ENCODE measurements at places on chromosomes 2 and 18. TPM values are rescaled to one million over a fixed set of nuclear protein-coding genes. Genes with fewer than 3 reads are reported as not detected.

DNA sequence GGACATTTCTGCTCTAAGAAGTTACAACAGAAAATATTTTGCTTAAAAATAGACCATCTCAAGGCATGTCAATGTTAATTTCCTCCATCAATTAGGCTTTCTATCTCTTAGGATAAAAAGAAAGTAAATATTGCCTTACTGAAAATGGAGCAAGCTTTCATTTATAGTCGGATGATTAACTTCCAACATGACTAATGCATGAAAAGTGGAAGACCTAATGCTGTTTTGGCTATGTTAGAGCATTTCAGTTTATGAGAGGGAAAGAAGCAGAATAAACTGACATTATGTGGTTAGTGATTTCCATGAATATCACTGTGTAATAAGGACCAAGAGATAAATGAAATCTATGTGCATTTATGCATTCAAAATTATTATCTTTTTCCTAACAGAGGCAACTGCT lies 475.2 kb upstream of the UBE2E3 start:
- no peaks in the 10 kb centered on the region for H3K36me3 ChIP-seq
- no peak for DNase-seq
- no peaks in the 10 kb centered on the region for H3K4me1 ChIP-seq
- no peak overlapping the region for H3K27ac ChIP-seq

DNA sequence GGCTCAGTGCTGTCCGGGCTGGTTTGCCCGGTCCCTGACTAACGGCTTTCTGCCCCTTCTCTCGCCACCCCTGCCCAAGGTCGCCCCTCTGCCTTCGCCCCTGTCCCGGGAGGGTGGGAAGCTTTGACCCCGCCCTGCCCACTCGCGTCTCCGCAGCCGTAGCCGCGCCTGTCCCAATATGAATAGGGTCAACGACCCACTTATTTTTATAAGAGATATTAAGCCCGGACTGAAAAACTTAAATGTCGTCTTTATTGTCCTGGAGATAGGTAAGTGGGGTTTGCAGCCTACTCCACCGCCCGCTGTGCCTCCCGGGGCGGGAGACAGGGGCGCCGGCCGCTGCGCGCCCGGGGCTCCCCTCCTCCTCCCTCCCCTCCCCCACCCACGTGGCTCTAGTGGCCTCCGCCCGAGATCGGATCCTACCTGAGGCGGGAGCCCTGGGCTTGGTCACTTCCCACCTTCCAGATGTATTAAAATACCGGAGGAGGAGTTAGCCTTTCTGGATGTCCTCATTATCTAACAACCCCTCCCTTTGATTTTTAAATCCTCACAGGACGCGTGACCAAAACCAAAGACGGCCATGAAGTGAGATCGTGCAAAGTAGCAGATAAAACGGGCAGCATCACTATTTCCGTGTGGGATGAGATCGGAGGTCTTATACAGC lies 633 bp downstream of the NABP1 start:
- peaks cover 42% of the 10 kb centered on the region for H3K4me1 ChIP-seq
- H3K4me3 ChIP-seq, result peak overlapping the region; percentile 99
- peaks cover 50% of the 10 kb centered on the region for H3K36me3 ChIP-seq
- peak overlapping the region; percentile 100 for H3K27ac ChIP-seq
- peak; percentile 76 for DNase-seq

IL1RL2 gene
- 0.91 TPM for total RNA-seq

HTRA2 gene
- 39.7 TPM for total RNA-seq

DNA sequence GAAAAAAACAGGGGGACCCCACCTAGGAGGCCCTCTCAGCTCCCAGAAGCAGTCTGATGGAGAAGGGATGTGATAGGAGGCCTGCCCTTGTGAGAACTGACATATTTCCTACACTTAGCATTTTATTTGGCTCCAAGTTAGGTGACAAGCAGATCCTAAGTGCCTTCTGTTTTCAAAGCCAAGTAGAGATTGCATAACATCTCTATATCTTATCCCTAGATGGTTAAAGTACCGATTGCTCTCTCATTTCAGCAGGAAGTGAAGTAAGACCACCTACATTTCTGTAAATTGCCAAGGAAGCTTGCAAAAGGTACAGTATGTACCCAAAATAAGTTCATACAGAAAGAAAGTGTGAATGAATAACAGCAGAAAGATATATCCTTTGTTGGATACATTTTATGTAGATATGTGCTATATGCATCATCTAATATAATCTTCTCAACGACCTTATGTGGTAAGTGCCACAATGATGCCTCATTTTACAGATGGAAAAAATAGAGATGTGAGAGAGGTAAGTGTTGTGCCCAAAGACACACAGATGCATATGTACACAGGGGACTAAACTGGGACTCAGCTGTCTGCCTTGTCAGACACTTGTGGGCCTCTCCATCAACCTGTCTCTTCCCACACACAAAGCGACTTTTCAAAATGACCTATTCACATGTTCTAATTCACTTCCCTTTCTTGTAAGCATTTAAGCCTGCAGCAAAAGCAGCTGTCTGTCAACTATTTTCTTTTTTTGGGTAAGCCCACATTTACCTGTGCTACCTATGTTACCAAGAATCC lies 38.9 kb downstream of the DHRS9 start:
- peaks cover 42% of the 10 kb centered on the region for H3K4me1 ChIP-seq
- peak overlapping the region; percentile 2 for H3K27ac ChIP-seq
- no peaks in the 10 kb centered on the region for H3K36me3 ChIP-seq

- H3K36me3 ChIP-seq, result no peaks in the 10 kb centered on the region
- DNase-seq, result no peak
- H3K27me3 ChIP-seq, result no peaks in the 10 kb centered on the region
- H3K27ac ChIP-seq, result no peak overlapping the region
Observed at GRCh38 chr2:46435796-46436360, 43.5 kb upstream of the TMEM247 start.

VIT gene
- total RNA-seq, result not detected

DNA sequence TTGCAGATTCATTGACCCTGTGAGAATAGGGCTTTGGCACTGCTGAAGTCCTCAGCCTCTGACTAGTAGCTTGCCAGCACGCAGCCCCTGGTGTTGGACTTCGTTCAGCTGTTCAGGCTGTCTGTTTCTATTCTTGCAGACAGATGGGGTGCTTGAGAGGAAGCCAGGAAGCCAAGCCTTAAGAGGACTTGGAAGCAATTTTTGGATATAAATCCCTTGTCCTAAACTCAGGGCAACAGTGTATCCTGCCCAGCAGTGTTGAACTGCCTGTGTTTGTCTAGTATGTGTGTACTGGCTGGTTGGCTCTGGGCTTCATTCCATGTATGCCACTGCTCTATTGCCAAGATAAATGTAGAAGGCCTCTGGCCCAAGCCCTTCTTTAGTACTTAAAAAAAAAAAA lies 108.6 kb downstream of the COMMD1 start:
- H3K4me3 ChIP-seq, result no peak overlapping the region
- H3K36me3 ChIP-seq, result peaks cover 3% of the 10 kb centered on the region
- no peak overlapping the region for H3K27ac ChIP-seq
- H3K4me1 ChIP-seq, result no peaks in the 10 kb centered on the region
- H3K27me3 ChIP-seq, result no peaks in the 10 kb centered on the region

DNA sequence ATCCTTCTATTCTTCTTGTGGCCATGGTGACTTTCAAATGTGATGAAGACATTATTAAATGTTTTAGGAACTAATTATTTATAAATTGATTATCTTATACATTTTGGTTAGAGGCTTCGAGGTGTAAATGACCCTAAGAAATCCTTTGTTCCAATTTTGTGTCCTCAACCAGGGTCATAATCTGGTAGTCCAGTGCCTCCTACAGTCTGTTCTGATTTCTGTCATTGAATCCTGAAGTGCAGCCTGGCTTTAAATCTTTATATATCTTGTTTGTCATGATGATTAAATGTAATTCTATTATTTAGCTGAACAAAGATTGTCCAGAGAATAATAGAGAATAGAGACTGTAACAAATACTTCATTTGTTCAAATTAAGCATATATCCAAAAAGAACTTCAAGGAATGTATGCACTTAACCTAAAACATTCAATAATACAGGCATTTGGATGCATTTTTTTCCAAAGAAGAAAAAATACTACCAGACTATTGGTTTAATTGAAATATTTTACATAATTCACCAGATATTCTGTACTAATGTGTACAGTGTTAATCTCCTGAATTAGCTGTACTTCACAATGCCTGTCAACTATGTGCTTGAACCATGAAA lies 89.8 kb downstream of the PRPF40A start:
- no peaks in the 10 kb centered on the region for H3K36me3 ChIP-seq
- no peak for DNase-seq
- no peak overlapping the region for H3K4me3 ChIP-seq
- H3K27me3 ChIP-seq, result peaks cover 6% of the 10 kb centered on the region
- no peak overlapping the region for H3K27ac ChIP-seq

DNA sequence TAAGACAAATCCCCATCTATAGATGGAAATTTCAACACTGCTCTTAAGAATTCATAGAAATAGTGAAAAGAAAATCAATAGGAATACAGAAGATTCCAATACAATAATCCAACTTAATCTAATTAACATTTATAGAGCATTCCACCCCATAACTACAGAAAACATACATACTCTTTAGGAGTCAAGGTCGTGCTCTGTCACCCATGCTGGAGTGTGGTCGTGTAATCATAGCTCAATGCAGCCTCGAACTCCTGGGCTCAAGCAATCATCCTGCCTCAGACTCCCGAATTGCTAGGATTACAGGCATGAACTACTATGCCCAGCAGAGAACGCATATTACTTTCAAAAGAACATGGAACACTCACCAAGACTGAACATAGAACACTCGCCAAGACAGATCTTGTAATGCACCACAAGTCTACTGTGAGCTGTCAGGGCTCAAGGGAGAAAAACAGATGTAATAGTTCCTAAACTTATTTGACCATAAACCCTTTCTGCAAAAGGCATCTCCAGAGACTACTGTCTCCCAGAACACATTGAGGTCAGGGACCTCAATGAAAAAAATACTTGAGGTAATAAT lies 14.1 kb downstream of the MEMO1 start:
- H3K36me3 ChIP-seq, result peaks cover 6% of the 10 kb centered on the region
- no peak overlapping the region for H3K4me3 ChIP-seq
- no peak for DNase-seq
- H3K4me1 ChIP-seq, result peaks cover 57% of the 10 kb centered on the region
- H3K27ac ChIP-seq, result no peak overlapping the region
- H3K27me3 ChIP-seq, result no peaks in the 10 kb centered on the region

DNA sequence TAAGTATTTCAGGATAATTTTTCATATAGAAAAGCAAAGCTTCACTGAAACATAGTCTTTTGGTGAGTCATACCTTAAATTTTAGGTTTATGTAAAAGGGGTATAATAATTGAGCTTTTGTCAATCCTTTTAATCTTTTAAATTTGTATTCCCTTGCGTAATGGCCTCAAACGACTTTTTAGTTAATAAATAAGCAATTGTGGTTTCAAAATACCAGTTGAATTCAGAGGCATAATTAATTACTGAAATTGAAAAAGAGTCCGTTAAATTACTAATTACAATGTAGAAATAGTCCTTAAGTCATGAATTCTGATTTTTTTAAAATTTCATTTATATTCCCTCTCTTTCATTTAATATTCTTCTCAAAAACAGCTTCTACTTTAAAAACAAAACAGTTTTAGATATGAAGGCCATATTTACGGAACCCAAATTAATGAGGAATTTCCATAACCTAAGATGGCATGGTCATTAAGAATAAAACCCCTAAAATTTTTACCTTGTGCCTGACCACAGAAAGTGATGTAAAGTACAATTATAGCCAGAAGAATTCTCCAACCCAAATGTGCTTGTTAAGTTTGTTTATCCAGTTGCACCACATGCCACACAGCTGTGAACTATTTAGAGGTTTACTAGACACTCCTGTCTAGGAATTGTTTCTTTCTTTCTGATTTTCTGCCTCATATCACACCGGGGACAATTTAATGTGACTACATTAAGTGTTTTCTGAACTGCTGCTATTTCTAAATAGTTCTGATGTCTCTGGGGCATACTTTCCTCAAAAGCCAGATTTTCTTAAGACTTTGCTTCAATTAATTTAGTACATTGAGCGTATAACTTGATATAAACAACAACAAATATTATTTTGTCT lies 60.7 kb upstream of the ITGA4 start:
- peaks cover 28% of the 10 kb centered on the region for H3K4me1 ChIP-seq
- H3K4me3 ChIP-seq, result no peak overlapping the region
- DNase-seq, result no peak
- H3K27me3 ChIP-seq, result no peaks in the 10 kb centered on the region

GATA6 gene
- not detected for total RNA-seq

MARCHF7 gene
- total RNA-seq, result 81.5 TPM

All from activated naive CD4-positive, alpha-beta T cell treated with anti-CD3 and anti-CD28 coated beads for 36 hours (primary cell).